ENCODE measurements at places on chromosomes 1 and 21.

GRCh38 chr1:231576804-231577718 is 48.6 kb downstream of the TSNAX start:
- DNase-seq: no peak

DNA sequence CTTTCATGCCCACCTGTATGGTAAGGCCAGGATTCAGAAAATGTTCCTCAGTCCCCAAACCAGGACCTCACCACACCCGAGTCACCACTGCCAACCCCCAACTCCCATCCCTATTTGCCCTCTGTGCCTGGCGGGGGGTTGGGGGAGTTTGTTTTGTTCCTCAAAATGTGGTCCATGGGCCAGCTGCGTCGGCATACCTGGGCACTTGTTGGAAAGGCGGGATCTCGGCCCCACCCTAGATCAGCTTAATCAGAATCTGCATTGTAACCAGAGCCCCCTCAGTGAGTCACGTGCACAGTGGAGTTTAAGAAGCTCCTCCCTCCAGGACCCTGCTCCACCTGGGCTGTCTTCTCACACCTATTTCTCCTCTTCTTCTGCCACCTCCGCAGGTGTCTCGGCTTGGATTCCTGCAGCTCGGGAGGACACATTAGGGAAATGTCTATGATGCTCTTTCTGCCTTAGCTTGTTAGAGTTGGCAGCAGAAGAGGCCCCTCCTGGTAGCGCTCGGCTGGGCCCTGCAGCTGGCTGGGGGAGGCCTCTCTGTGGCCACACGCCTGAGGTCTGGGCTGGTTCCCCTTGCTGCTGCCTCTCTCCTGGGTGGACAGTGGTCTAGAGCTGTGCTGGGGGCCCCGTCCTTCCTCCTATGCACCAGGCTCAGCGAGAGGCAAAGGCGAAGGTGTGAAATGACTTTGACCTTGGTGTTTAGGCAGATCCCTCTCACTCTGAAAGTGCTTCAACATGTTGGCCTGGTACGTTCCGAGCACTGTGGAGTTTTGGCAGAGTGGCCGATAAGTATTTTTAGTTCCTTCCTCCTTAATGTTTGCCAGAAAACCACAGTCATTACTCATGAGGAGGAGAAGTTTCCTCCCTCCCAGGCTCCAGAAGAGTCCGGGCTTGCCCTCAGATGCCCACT is 41.8 kb upstream of the CAMTA1 start:
- no peak for DNase-seq

DNA sequence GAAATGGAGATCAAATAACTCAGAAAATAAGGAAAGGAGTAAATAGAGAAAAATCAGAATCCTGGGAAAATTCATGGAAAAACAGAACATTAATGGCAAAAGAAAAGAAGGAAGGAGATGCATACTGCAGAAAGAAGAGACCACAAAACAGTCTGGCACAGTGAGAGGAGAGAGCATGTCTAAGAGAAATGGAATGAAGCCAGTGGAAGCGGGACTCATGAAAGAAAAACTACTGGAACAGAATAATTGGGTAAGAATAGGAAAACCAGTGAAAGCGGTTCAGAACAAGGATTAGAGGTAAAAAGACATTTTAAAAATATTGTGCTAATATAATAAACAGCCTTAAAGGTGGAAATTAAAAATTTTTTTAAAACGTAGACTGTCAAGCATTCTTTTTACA is 93.6 kb upstream of the GREM2 start:
- no peak for DNase-seq

- DNase-seq: no peak
Measured at GRCh38 chr1:201729973-201730608, 98.9 kb upstream of the IPO9 start.

DNA sequence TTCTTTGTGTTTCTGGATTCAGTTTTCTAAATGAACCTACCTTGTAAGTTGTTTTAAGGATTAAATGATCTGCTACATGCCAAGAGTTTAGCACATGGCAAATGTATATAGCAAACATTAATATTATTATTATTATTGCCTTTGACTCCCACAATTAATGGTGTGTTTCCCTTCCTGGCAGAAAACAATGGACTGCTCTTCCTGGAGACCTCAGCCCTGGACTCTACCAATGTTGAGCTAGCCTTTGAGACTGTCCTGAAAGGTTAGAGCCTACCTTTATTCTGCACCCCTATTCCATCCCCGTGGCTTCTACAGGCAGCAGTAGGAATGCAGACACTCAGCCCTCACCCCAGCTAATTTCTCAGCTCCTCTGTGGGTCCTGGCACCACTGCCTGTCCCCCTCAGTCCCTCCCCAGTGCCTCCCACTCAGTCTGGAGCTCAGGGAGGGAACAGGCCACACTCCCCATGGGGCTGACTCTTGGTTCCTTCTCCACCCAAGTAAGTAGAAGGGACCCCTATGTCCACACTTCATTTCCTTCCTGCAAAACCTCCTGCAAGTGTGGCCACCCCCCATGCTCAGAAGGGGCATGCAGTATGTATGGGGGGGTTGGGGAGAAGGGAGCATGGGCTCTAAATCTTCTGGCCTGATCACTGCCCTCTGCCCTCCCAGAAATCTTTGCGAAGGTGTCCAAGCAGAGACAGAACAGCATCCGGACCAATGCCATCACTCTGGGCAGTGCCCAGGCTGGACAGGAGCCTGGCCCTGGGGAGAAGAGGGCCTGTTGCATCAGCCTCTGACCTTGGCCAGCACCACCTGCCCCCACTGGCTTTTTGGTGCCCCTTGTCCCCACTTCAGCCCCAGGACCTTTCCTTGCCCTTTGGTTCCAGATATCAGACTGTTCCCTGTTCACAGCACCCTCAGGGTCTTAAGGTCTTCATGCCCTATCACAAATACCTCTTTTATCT is 8.8 kb downstream of the RAB25 start:
- no peak for DNase-seq

DNA sequence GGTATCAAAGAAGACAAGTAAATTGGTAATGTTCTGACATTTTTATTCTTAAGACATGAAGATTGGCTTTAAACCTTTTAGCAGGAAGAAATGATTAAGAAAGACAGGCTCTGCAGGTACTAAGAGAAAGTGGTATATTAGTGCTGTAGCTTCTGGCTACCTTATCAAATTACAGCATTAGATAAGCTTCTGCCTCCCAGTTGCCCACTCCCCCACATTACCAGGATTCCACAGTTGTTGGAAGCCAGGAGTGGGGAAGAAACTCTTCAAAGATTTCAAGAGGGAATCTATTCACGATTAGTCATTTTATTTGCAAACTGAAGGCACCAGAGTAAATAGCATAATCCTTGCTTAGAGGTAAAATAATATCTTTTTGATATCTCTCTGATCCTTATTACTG is 274.9 kb downstream of the LMO4 start:
- no peak for DNase-seq

- DNase-seq: no peak
Measured at GRCh38 chr1:205226868-205227583, 720 bp upstream of the TMCC2 start.

DNA sequence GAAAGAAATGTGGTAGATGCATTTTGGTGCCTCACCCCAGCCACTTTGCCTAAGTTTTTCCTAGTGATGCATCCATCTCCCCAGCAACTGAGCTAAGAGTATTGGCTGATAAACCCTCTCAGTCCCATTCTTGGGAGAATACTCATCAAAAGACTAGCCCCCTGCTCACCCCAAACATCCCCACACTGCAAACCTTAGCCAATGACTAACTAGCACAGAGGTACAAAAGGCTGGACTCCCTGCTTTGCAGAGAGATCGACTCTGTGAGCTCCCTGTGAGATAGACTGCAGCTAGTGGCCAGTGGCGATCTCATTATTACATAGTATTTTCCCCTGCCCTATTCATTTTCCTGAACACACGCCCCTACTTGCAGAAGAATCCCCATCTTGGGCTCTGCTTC is 155.3 kb downstream of the HHIPL2 start:
- DNase-seq: no peak

DNA sequence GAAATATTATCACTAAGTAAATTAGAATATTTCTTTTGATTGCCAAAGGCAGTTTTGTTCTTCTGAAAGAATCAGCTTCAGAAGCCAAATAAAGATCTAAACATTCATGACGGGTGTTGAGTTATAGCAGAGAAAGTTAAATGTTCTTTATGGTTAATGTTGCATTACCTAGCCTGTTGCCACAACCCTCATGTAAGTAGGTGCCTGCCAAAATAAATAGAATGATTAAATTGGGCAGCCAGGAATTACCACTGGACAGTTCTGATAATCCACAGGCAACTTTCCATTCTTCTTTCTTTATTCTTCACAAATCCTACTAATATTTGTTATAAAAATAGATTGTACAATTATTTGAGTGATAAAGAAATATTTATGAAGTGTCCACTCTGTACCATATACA is 217.9 kb upstream of the NRIP1 start:
- no peak for DNase-seq

DNA sequence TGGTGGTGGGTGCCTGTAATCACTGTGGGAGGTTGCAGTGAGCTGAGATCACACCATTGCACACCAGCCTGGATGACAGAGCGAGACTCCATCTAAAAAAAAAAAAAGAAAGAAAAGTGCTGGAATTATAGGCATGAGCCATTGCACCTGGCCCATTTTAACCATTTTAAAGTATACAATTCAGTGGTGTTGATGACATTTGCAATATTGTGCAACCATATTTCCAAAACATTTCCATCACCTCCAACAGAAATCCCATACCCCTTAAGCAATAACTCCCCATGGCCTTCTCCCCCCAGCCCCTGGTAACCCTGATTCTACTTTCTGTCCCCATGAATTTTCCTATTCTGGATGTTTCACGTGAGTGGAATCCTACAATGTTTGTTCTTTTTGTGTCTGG is 11.0 kb upstream of the GPR157 start:
- DNase-seq: no peak

- DNase-seq: no peak
Measured at GRCh38 chr1:209988706-209989105, 50.7 kb downstream of the SYT14 start.

DNA sequence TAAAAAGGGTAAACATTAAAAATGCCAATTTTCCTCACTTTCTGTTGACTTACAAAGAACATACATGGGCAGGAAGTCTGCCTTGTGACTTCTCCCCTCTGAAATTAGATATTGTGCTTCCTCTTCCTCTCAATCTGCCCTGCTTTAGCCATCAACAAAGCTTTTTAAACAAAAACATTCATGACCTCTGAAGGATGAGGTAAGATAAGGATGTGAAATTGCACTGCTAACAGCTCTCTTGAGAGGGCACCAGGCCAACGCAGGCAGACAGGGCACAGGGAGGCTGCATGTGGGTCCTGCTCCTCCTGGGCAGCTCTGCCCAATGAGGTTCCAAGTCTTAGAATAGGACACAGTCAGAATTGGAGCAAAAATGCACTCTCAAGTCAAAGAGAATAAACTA is 62.1 kb downstream of the DEGS1 start:
- no peak for DNase-seq

GRCh38 chr21:42557420-42557819 is 43.8 kb downstream of the SLC37A1 start:
- DNase-seq: no peak

DNA sequence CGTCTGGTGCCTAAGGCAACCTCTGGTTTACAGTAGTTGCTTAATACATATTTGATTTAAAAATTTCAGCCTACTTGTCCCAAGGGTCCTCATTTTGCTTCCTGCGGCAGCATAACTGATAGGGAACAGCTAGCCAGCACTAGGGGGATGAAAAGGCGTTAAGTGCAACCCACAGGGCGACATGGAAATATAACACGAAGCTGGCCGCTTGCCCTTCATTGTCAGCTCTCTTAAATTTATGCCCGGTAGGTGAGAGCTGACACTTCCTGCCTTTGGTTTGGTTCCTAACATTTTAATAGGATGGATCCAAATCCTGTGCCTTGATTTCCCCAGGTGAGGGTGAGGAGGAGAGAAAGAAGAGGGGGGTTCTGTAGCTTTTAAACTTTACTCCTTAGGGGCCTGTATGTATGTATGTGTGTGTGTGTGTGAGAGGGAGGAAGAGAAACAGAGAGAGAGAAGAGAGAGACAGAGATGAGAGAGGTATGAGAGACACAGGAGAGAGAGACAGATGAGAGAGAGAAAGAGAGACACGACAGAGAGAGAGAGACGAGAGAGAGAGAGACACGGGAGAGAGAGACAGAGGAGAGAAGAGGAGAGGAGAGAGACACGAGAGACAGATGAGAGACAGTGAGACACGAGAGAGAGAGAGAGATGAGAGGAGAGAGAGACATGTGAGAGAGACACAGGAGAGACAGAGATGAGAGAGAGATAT is 938 bp upstream of the ACTN2 start:
- no peak for DNase-seq

- no peak for DNase-seq
Measured at GRCh38 chr1:225921734-225922709, 2.0 kb downstream of the PYCR2 start.

- no peak for DNase-seq
Measured at GRCh38 chr1:175725684-175726083, 17.7 kb downstream of the TNR start.

- DNase-seq: no peak
Measured at GRCh38 chr21:44711327-44712202, at the start of gene TSPEAR. Gene TSPEAR, minus strand, starts transcription at chr21:44711572. Its CDS starts 58 bp downstream, at chr21:44711514.

DNA sequence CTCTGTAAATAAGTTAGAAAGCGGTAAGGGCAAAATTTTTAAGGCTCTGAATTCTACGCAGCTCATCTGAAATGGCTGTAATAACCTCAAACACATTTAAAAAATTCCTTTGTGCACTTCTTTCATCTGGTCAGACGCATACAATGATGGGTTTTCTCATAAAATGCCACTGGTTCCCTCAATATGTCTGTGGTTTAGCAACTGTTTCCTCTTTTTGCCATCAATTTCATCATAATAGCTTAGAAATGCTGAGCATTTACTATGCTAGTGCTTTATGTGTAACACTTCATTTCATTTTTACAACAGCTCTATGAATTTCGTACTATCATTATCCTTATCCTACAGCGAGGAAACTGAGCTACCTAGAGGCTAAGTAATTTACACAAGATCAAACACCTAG is 35.3 kb upstream of the DMRTA2 start:
- DNase-seq: no peak

- DNase-seq: peak; percentile 16
Measured at GRCh38 chr1:23980728-23981070, 572 bp upstream of the SRSF10 start.

DNA sequence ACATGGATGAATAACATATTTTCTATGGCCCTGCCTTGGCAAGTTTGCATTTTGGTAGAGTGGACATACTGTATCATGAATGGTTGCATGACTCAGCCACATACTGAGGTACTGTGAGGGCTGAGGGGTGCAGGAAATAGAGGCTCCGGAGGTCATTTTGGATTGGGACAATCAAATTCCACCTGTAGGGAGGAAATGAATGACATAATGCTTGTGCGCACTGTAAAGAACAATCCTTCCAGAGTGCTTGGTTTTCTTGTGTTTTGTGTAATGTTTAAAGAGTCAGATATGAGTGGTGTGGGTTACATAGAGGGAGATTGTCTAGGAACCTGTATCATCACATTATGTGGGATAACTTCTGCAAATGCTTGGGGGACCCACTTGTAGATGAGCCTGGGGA is 329.9 kb upstream of the PROX1 start:
- DNase-seq: no peak

GRCh38 chr1:183931646-183932271 is 105.8 kb downstream of the COLGALT2 start:
- DNase-seq: no peak

GRCh38 chr21:38838598-38839327 is 33.0 kb downstream of the ETS2 start:
- no peak for DNase-seq
